ENCODE measurements at places on chromosomes 5 and 9.

GRCh38 chr9:118618849-118619248 is 750.4 kb downstream of the BRINP1 start:
- DNase-seq = no peak

DNA sequence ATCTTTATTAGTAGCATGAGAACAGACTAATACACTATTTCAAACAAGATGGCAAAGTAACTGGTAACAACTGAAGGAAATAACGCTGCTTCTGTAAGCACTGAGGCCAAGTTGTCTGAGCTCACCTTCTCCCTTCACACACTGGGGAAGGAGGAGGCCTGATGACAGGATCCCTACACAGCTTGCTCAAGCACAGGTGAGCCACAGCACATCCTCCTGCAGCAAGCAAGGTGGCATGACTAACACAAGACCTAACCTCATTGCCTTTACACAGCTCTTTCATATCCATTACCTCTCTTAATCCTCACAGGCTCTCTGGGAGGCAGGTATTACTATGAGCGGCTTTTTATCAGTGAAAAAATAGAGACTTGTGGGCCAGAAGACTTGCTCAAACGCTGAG is 83.3 kb downstream of the ARL15 start:
- no peak for DNase-seq

DNA sequence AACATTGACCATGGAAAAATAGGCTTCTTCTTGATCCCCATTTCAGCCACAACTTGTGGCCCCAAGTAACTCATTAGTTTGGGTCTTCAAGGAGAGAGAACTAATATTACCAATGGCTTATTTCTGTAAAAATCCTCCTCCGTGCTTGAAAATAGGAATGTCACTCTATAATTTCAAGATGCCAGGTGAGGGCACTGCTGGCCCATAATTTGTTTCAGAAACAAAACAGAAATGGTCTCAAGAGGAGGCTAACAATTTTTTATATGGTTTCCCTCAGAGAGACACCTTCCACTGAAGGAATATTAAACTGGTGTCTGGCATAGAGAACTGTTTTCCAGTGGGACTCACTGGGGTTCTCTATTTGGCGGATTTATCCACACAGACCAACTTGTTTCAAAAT is 437.0 kb upstream of the TRPC7 start:
- no peak for DNase-seq

DNA sequence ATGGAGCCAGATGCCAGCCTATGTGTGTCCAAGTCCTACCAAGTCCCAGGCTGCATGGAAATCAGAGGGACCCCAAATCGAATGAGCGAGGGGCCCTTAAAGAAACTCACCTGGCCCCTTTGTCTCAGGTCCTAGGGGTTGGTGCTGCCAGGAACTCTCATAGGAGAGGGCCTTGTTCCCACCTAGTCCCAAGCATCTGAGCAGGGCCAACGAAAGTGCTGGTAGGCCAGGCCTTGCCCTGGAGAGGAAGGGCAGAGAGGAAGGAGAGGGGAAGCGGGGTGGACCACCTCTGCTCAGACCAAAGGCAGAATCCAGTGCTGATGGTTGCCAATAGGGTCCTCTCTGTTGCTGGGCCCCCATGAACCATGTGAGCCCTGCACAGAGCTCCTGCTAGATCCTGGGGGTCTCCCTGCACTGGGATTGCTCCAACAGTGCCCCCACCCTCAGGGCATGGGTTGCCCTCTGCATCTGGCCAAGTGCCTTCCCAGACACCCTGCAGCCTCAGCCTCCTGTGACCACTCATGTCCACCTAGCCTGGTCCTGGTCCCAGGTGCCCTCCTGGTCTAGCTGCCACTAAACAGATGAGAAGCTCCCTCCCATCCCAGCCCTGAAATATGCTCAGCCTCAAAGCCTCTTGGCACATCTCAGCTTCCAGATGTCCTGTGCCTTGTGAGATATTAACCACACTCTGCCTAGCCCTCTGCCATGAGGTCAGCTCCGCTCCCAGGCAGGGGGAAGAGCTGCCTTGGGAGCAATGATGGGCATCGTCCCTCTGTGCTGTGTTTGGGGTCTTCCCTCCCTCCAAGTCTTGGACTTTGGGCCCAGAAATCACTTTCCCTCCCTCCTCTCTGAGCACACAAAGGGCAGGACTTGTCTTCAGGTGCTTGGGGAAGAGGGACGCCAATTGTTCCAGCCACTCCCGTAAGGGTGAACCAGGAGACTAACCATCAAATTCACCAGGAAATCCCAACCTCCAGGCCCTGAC is 109.6 kb downstream of the ADAMTS2 start:
- no peak for DNase-seq

GRCh38 chr5:105639511-105639910 is 2031.2 kb downstream of the EFNA5 start:
- DNase-seq = no peak

DNA sequence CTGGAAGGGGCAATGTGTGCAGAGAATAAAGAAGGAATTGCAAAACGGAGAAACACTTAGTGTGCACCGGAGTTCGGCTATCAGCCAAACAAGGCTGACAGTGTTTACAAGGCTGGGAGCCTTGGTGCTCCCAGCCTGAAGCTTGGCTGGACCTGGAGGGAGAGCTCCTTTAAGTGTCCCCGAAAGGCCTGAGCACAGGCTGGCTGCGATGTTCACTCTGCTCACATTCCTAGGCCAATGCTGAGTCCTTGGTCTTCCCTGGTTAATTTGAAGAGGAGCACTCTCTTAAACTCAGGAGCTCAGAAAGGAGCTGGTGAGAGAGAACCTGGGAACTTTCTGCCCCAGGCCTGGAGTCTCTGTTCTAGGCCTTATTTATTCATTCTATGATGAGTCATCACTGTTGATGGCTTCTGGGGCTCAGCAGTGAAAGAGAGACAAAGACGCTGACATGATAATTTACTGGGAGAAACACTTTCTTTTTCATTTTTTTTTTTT is 88.6 kb upstream of the MYO10 start:
- DNase-seq = no peak

DNA sequence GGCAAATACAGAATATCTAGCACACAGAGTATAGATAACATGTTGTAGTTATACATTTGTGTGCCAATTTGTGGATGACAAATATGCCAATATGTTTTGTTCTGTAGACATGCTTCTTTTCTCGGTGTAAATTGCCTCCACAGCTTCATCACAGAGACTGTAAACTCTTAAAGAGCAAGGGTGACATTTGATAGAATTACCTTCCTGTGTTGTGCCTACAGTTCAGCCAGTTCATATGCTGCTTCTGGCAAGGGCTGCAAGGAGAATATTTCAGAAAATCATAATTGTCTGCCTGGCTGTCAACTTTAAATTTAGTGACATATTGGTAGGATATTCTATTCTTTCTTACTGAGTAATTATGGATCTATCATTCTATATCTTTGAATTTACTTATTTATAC is 155.1 kb downstream of the MAT2B start:
- DNase-seq = no peak

DNA sequence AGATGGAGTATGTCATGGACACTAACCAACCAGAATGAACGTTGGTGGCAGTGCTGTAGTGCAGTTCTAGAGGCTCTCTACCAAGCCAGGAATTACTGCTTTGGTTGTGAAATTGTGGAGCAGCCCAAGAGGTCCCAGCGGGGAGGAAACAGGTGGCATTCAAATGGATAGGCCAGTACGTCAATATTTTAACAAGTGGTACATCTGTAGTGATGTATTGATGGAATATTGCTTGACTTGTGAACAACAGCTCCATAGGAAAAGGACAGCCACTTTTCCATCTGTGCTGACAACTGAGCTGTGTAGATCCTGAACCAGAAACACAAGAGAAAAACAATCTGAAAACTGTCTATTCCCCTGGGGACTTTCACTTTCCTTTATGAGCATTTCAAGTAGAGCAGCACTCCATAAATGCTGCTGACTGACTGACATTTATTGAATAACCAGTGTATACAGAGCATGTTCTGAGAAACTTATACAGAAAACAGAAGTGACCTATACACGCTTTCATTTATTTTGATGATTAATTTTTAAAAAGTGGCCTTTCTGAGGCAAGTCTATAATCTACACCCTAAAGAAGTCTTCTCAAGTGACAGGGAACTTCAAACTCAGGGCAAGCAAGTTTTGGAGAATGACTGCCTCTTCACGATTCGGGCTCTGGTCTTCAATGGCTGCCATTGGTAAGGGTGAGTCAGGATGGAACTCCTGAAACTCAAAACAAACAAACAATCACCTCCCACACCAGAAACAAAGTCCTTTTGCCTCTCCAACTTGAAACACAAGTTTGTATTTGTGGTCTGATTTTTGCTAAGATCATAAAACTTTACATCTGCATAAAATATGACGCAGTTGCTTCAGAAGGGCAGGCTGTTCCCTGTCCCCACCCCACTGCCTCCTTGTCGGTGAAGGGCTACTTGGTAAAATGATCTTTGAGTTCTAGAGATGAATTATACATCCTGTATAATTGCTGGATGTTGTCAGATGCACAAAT is 362.4 kb downstream of the NDUFS4 start:
- no peak for DNase-seq

GRCh38 chr5:9544502-9545135 is 1.3 kb downstream of the SEMA5A start:
- DNase-seq = peak; percentile 3

DNA sequence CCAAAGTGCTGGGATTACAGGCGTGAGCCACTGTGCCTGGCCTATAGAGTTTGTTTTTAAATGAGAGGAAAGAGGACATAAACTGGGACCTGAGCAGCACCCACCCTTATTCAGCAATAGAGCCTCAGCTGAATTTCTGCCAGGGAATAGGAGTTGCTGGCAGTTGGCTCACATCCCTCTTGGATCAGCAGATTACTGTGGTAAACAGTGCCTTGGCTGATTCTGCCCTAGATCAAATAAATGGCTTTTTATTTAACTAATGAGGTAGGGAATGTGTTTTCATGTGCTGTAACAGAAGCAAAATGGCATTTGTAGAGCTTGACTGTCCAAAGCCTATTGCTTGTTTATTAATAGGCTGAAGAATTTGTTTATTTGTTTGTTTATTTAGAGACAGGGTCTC is 2.1 kb downstream of the ARHGEF37 start:
- DNase-seq = peak; percentile 61

- no peak for DNase-seq
Observed at GRCh38 chr9:26339796-26340195, 552.8 kb downstream of the CAAP1 start.

GRCh38 chr5:43017428-43017815 is 22.7 kb downstream of the ANXA2R start:
- DNase-seq = peak; percentile 39

- no peak for DNase-seq
Observed at GRCh38 chr9:92746567-92747458, 17.8 kb downstream of the BICD2 start.

DNA sequence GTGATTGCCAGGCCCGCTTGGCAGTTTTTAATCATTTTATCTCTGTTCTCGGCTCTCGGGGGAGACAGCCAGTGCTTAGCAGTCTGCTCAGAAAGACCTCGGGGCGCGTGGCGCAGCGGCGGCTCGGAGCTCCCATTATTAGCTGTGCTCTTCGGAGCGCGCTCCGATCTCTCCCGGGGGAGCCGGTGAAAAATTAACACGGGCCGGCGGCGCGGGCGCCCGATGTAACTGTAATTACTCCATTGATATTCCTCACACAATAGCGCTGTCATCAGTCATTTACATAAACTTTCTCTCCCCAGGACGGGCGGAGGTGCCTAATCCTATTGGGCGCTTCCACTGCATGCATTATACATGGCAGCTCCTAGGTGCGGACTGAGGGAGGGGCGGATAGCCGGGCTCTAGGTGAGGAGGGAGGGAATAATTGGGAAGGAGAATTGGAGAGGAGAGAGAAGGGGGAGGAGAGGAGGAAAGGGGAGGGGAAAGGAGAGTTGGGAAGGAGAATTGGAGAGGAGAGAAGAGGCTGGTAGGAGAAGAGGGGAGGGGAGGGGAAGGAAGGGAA is 24.9 kb downstream of the LMX1B start:
- DNase-seq = no peak

- no peak for DNase-seq
Observed at GRCh38 chr5:119028575-119028974, 40.2 kb upstream of the DTWD2 start.

GRCh38 chr5:67215519-67216471 is 19.2 kb upstream of the CD180 start:
- no peak for DNase-seq

- no peak for DNase-seq
Observed at GRCh38 chr9:129373361-129373760, 195.3 kb upstream of the IER5L start.

- DNase-seq = no peak
Observed at GRCh38 chr9:15239816-15240215, 67.2 kb downstream of the TTC39B start.

- no peak for DNase-seq
Observed at GRCh38 chr9:12922224-12922866, 147.5 kb downstream of the LURAP1L start.

DNA sequence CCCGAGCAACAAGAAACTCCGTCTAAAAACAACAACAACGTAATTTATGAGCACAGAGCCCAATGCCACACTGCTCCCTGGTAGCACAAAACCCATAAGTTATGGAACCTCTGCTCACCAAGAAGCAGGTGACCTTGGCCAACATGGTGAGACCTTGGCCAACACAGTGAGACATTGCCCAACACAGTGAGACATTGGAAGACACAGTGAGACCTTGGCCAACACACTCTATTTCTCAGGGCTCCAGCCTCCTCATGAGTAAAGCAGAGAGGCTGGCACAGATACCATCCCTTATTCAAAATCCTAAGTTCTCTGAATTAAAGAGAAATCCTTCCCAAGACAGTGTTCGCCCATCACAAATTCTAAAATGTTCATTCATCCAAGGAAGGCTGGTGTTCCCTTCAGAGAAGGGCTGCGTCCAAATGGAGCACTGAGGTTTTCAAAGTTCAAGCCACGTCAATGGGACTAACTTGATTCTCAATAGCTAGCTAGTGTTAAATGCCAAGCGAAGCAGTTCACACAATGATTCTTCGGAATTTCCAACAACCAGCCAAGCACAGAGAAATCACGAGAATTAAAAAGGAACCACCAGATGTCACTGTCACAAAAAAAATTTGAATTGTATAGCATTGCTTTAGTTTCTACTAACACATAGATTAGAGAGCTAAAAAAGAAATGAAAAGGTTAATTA is 29.5 kb downstream of the TTC39B start:
- peak; percentile 7 for DNase-seq

DNA sequence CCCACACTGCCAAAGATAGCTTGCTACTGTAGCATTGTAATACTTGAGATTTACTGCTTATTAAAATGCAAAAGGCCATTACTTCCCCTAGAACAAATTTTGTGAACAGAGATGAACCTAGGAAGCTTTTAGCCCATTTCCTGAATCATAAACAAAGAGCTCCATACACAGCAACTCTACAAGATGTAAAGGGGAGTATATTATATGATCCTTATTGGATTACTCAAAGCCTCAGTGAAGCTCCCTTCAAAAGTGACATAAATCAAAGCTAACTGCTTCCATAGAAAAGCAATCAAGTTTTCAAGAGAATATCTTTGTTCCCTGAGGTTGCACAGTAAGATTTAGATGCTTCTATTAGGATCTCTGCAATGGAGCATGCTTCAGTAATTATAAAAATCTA is 629.8 kb downstream of the EFNA5 start:
- DNase-seq = no peak

GRCh38 chr9:131276891-131277286 is 579 bp upstream of the FAM78A start:
- DNase-seq = peak; percentile 42

- DNase-seq = no peak
Observed at GRCh38 chr5:17069995-17070511, 134.0 kb upstream of the MYO10 start.
